ENCODE measurements at places on chromosomes 3 and 15.

DNA sequence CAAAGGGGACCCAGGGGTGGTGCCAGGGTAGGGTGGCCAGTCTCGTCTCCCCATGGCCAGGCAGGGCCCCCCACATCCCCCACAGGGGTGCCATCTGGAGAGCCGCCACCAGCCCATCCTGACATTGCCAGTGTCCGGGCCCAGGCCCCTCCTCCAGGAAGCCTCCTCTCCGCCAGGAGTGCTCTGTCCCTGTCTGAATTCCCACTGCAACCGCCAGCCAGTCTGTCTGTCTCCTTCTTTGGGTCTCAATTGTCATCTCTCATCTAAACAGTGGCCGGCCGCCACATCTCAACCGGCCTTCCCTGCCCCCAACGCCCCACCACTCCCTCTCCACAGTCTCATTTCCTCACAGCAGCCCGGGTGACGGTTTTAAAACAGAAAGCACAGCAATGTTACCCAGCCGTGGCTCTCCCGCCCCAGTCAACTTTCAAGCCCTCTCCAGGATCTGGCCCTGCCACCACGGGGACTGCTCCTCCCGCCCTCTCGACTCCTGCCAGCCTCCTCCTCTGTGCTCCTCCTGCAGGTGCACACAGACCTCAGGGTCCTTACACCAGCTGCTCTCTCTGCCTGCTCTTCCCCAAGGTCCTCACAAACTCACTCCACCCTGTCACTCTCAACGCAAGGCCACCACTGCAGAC is 57.0 kb downstream of the IQSEC1 start:
- no peak for DNase-seq

- no peak for DNase-seq
Observed at GRCh38 chr3:44680921-44681455, 31.5 kb upstream of the ZNF502 start.

GRCh38 chr15:51724673-51725072 is 12.8 kb downstream of the LYSMD2 start:
- no peak for DNase-seq

GRCh38 chr3:185216607-185216958 is 37.3 kb downstream of the EHHADH start:
- DNase-seq, result no peak

GRCh38 chr15:67511606-67512005 is 9.3 kb upstream of the C15orf61 start:
- DNase-seq, result no peak

GRCh38 chr15:30865257-30865656 is 38.5 kb upstream of the FAN1 start:
- no peak for DNase-seq

DNA sequence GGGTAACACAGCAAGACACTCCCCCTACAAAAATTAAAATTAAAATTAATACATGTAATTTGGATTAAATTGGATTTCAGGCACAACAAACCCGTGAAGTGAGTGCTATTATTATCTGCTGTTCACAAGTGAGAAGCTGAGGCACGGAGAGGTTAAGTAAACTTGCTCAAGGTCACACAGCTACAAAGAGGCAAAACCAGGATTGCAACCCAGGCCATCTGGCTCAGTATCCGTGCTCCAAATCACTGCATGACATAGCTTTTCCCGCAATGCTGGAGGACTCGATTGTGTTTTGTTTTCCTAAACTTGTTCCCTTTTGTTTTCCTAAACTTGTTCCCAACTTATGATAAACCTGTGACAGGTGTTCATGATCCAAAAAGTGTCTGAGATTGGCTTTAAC is 19.9 kb upstream of the C15orf39 start:
- no peak for DNase-seq

GRCh38 chr15:57607570-57608000 is 15.9 kb downstream of the MYZAP start:
- no peak for DNase-seq

GRCh38 chr3:24138876-24139256 is 193.8 kb downstream of the NR1D2 start:
- no peak for DNase-seq

DNA sequence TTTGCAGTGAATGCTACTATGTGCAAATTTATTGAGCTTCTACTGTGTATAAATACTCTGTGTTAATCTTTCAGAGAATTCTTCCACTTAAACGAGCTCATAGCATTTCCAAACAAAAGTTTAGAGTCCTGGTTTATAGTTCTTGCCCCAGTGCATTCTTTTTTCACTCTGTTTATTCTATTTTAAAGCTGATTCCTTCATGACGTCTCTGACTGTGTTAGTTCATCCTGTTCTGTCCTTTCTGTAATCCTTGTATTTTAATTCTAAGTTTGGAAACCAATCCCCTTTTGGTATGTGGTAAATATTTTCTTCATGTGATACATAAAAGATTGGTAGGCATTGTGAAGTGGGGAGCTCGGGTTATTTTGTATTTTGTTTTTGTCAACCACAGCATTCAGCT is 18.7 kb downstream of the P2RY14 start:
- no peak for DNase-seq

GRCh38 chr3:159852821-159853505 is 135.7 kb upstream of the IL12A start:
- DNase-seq, result no peak

DNA sequence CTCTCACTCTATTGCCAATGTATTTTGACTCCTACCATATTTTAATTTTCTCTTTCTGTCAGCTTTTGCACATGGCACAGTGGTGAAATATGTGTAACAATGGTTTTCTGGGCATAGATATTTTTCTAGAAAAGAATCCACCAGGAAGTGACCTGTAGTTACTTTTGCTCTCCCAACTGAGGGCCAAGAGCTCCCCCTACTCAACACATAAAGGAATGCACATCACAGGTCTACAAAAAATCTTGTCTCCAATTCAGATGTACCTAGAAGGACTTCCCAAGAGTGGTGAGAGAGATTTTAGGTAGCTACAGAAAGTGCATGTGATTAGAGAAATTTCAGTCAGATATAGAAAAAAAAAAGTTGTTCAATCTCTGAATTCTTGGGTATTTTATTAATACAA is 15.6 kb downstream of the CPA3 start:
- no peak for DNase-seq

GRCh38 chr15:59371458-59372351 is 966 bp downstream of the MYO1E start:
- no peak for DNase-seq

DNA sequence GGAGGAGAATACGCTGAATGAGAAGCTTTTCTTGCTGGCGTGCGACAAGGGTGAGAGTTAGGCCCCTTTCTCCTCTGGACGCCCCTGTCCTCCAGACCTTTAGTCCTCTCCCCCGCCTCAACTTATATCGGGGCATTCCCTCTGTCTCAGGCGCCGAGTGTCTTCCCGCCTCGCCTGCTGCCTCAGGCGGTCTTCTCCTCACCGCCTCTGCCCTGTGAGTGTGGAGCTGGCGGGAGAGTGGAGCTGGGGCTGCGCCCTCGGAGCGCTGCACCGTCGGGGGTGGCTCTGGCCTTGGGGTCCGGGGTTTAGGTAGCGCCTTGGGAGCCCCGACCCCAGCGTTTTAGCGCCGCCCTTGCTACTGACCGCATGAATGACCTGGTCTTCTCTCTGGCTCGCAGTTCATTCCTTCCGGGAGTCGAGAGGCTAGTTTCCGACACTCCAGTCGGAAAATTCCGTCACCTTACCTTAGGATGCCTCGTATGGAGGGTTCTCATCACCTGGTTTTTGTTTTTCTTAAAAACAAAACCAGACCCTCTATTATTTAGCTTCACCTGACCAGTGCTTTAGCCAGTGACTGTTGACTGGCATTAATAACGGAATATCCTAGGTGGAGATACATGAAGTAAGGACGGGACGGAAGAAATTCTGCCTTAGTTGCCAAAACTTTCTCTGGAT is 985 bp downstream of the TRPC1 start:
- no peak for DNase-seq

DNA sequence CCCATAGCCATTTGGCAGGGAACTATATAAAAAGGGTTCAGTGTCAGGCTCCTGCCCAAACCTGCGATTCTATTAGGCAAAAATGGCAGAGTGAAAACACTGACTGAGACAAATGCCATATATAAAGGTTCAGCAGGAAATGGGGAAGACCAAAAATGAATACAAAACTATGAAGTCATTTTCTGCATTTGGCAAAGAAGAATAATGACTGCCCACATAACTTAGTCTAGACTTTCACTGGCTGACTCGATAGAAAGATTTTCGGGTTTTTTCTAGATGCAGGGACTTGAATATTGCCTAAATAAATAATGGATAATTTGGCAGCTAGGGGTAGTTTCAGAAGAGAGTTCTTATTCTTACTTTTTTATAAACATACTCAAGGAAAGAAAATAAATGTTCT is 178.0 kb downstream of the TPRG1 start:
- no peak for DNase-seq

DNA sequence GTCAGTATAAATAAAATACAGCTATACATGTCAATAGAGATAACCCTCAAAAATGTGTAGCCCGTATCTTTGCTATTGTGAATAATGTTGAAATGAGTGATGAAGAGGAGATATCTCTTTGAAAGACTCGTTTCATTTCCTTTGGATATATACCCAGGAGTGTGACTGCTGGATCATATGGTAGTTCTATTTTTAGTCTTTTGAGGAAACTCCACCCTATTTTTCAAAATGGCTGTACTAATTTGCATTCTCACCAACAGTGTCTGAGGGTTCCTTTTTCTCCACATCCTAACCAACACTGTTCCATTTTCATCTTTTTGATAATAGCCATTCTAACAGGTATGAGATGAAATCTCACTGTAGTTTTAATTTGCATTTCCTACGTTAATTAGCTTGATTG is 237.5 kb upstream of the GBE1 start:
- DNase-seq, result no peak

GRCh38 chr15:59388670-59389069 is 16.0 kb upstream of the MYO1E start:
- DNase-seq, result no peak
